ENCODE measurements at places on chromosomes 3 and 15. TPM values are rescaled to one million over a fixed set of nuclear protein-coding genes. Genes with fewer than 3 reads are reported as not detected.

The RFX7 gene
- 3.8 TPM for polyA plus RNA-seq

The PIERCE2 gene
- 33.0 TPM for polyA plus RNA-seq

The ZMYND10 gene
- polyA plus RNA-seq: not detected

The FSTL1 gene
- polyA plus RNA-seq: 1.7 TPM

The C3orf62 gene
- 6.3 TPM for polyA plus RNA-seq

The QARS1 gene
- polyA plus RNA-seq: 59.6 TPM

The APPL1 gene
- 47.8 TPM for polyA plus RNA-seq

The FGF7 gene
- polyA plus RNA-seq: 2.0 TPM

The B3GNT5 gene
- 65.3 TPM for polyA plus RNA-seq

The CAPN7 gene
- polyA plus RNA-seq: 15.4 TPM

The AHSG gene
- not detected for polyA plus RNA-seq

The KLHL40 gene
- not detected for polyA plus RNA-seq

The SLC28A2 gene
- polyA plus RNA-seq: not detected

The P2RY13 gene
- polyA plus RNA-seq: 0.69 TPM

The ZNF662 gene
- polyA plus RNA-seq: 6.5 TPM

The SLC51A gene
- not detected for polyA plus RNA-seq

The NUP210 gene
- polyA plus RNA-seq: 0.90 TPM

The LDHAL6B gene
- not detected for polyA plus RNA-seq

The ROPN1B gene
- polyA plus RNA-seq: 3.9 TPM

The RARB gene
- 3.0 TPM for polyA plus RNA-seq

The AMT gene
- 3.8 TPM for polyA plus RNA-seq

The FHIT gene
- polyA plus RNA-seq: 14.7 TPM

The TM6SF1 gene
- 393 TPM for polyA plus RNA-seq

The SPSB4 gene
- polyA plus RNA-seq: not detected

The NOX5 gene
- polyA plus RNA-seq: not detected

The CATSPER2 gene
- 8.9 TPM for polyA plus RNA-seq

The MYNN gene
- polyA plus RNA-seq: 17.1 TPM

The USP4 gene
- 28.0 TPM for polyA plus RNA-seq

The KCNMB2 gene
- polyA plus RNA-seq: not detected

The GOLGA8G gene
- polyA plus RNA-seq: not detected

The BRPF1 gene
- polyA plus RNA-seq: 0.85 TPM

The TTLL13 gene
- 0.31 TPM for polyA plus RNA-seq

The SH2D7 gene
- polyA plus RNA-seq: not detected

The STARD5 gene
- not detected for polyA plus RNA-seq

The SI gene
- polyA plus RNA-seq: not detected

The PPIP5K1 gene
- polyA plus RNA-seq: 6.9 TPM

The CELSR3 gene
- 0.59 TPM for polyA plus RNA-seq

The DAZL gene
- polyA plus RNA-seq: not detected

The HOMER2 gene
- 2.5 TPM for polyA plus RNA-seq

The PAK6 gene
- polyA plus RNA-seq: not detected

The CPLX3 gene
- 2.4 TPM for polyA plus RNA-seq

The GOLGA8T gene
- polyA plus RNA-seq: not detected

The MINDY4B gene
- not detected for polyA plus RNA-seq

The CAV3 gene
- 1.7 TPM for polyA plus RNA-seq

The HYKK gene
- 15.1 TPM for polyA plus RNA-seq

The C3orf38 gene
- polyA plus RNA-seq: 27.5 TPM

The RAD51 gene
- polyA plus RNA-seq: not detected

The CP gene
- polyA plus RNA-seq: 0.85 TPM

Measured in Purkinje cell (primary cell).